SK-N-SH (cell line): ENCODE measurements at places on chromosomes 13 and 19. TPM values are rescaled to one million over a fixed set of nuclear protein-coding genes. Genes with fewer than 3 reads are reported as not detected.

Gene OR4F17
- not detected in 2 replicates for polyA plus RNA-seq

Gene ZNF628
- 0.73 and 1.6 TPM in 2 replicates for polyA plus RNA-seq

Gene TMEM255B
- polyA plus RNA-seq: 10.6 and 14.8 TPM in 2 replicates

Gene CA11
- 13.1 and 13.5 TPM in 2 replicates for polyA plus RNA-seq

Gene C1QTNF9B
- polyA plus RNA-seq: not detected in 2 replicates

DNA sequence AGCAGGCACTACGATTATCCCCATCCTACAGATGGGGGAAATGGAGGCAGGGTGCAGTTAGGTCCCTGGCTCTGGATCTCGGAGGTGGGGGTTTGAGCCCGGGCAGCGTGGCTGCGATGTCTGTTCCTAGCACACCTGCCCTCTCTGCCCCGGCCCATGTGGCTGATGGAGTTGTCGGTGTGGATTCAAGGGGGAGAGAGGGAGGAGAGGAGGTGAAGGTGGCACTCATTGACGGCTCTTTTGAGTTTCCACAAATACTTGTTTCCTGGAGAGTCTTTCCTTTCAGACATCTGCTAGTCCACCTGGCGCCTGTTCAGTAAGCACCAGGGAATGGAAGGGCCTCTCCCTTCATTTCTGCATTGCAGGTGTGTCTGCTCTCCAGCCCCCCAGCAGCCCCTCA is 69.9 kb downstream of the ARHGEF18 start:
- DNase-seq: no peak

GRCh38 chr19:46753420-46754155 is 7.3 kb upstream of the STRN4 start:
- DNase-seq: peak; percentile 77

DNA sequence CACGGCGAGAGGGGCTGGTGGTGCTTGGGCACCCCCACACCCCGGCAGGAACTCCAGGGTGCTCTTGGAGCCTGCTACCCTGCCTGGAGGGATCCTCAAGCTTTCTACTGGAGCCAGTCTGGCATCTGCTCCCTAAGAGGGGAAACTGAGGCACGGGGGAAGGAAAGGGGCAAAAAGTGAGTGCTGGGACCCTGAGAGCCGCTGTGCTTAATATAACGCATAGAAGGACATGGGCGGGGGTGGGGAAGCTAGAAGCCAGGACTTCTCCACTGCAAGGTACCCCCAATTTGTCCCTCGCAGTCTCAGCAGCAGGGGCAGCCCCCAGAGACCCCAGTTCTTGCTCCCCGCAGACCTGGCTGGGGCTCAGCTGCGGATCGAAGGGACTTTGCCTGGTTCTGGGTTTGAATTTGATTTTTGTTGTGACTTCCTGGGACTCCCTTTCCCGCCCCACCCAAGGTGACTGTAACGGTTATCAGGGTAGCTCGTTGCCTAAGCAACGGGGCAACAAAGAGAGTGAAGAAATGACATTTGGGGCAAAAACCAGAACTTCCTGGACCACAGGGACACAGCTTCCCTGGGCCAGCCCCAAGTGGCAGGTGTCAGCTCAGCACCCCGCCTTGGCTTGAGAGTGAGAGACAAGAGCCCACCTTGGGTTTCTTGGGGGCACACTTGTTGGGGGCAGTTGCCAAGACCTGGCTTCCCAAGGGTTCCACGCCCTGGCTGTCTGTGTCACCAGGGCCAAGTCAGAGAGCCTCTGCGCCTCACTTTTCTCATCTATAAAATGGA is 638 bp downstream of the ADGRE5 start:
- no peak for DNase-seq

GRCh38 chr13:110716247-110716515 is 2.7 kb downstream of the ING1 start:
- no peak for DNase-seq

GRCh38 chr19:55156202-55157063 is 1.1 kb downstream of the TNNI3 start:
- DNase-seq: peak; percentile 92

- no peak for DNase-seq
Measured at GRCh38 chr13:29361716-29362115, 233.8 kb downstream of the SLC7A1 start.

GRCh38 chr13:111361046-111361872 is 40.8 kb downstream of the TEX29 start:
- DNase-seq: no peak

GRCh38 chr13:51542346-51543242 is 41.7 kb upstream of the WDFY2 start:
- peak; percentile 27 for DNase-seq

DNA sequence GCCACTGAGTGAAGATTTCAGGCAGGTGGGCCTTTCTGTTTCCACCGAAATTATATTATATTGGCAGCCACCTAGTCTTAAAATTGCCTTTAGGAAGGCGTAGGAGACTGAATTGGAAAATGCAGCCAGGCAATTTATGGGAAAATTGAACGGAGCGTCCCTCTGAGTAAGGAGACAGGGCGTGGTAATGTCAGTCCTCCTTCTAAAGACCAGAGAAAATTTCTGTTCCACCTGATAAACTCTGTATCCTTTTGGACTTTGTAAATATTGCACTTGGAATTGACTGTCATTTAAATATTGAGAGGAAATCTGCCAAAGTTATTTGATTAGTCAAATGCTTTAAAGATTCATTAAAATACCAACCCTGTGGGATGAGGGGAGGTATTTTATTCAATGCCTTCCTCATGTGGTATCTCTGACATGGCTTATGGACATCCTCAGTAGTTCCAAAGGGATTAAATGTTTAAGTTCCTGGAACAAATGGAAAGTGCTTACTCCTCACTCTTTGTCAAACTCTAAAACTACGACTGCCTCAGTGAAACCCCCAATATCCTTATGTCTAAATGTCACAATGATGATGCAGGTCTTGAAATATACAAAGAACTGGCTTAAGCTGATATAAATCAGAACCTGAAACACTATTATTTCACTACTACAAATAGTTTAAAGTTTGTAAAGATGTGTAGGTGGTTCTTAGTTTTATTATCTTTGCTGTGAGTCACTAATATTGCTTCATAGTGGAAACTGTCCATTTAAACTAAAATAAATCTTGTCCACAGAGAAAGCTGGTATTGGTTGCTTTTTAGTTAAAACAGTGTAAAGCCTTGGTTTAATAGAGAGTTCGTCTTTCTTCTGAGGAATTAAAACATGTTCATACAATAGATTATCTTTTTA is 203.2 kb downstream of the FGF14 start:
- no peak for DNase-seq

GRCh38 chr13:76969488-76970365 is 21.4 kb downstream of the ACOD1 start:
- no peak for DNase-seq

- DNase-seq: no peak
Measured at GRCh38 chr13:109243311-109243951, 543.0 kb downstream of the IRS2 start.

DNA sequence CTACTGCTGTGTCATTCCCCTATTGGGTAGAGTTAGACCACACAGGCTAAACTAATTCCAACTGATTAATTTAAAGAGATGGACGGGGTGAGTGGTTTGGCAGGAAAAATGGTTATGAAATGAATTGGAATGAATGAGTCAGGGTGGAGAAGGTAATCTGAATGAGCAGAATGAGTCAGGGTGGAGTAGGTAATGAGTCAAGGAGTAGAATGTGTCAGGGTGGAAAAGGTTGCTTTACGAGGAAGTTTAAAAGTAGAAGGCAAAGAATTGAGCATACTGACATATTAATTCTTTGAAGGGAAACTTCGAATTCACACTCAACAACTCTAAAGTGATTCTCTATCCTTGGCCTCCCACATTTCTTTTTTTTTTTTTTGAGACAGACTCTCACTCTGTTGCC is 12.7 kb upstream of the ZNF121 start:
- no peak for DNase-seq

GRCh38 chr19:10027158-10027997 is 14.1 kb downstream of the RDH8 start:
- DNase-seq: peak; percentile 96

DNA sequence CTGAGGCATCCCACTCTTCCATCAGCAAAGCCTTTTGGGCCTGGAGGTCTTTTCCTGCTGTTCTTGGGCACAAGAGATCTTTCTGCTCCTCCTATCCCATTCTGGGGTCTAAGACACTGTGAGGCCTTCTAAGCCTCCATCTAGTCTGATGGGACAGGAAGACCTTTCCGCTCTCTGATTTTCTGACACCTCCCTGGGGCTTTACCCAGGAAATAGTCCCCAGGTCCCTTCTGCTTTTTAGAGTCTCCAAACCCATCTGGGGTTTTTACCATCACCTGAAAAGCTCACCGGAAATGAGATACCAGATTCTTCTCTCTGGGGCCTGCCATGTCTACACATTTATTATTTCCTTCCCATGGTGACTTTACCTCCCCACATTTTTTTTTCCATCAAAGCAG is 21.1 kb downstream of the CLEC17A start:
- DNase-seq: no peak

DNA sequence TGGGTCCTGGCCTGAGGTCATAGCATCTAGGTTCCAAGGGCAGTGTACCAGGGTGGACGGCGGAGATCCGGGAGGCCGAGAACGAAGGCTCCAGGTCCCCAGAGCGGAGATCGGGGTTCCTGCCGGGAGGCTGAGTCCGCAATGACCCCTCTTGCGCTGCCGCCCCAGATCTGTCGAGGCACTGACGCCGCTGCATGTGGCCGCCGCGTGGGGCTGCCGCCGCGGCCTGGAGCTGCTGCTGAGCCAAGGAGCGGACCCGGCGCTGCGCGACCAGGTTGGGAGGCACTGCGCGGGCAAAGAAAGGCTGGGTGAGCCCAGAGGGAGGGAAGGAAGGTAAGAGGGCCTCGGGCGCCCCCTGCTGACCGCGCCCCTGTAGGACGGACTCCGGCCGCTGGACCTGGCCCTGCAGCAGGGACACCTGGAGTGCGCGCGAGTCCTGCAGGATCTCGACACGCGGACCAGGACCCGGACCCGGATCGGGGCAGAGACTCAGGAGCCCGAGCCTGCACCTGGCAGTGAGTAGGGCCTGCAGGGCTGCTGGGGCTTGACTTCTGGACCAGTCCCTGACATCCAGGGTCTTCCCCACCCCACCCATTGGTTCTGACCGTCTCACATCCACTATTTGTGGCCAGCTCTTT is 906 bp downstream of the ANKLE1 start:
- DNase-seq: peak; percentile 94

DNA sequence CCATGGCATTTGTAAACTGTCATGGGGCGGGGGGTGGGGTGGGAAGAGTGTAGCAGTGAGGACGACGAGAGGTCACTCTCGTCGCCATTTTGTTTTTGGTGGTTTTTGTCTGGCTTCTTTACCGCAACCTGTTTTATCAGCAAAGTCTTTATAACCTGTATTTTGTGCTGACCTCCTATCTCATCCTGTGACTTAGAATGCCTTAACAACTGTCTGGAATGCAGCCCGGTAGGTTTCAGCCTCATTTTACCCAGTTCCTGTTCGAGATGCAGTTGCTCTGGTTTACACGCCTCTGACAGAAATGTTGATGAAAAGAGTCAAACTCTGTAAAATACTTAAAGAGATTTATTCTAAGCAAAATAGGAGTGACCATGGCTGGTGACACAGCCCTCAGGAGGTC is 852.0 kb downstream of the DACH1 start:
- DNase-seq: no peak

DNA sequence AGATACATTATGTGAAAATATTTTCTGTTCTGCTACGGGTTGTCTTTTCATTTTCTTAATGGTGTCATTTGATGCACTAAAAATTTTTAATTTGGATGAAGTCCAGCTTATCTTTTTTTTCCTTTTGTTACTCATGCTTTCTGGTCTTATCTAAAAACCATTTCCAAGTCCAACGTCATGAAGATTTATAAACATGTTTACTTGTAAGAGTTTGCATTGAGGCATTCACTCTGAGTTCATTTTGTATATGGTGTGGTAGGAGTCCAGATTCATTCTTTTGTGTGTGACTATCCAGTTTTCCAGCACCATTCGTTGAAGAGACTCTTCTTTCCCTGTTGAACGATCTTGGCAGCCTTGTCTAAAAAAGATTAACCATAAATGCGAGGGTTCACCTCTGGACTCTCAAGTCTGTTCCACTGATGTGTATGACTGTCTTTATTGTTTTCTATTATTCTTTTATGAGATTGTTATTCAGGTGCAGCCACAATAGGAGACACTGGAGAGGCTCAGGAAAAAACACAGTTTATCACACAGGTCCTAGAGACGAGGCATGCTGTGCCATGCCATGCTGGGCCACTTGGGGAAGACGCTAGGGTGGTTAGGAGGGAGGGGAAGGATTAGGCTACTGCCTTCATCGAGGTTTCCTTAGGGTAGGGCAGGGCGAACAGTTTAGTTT is 35.0 kb downstream of the NAA16 start:
- no peak for DNase-seq

DNA sequence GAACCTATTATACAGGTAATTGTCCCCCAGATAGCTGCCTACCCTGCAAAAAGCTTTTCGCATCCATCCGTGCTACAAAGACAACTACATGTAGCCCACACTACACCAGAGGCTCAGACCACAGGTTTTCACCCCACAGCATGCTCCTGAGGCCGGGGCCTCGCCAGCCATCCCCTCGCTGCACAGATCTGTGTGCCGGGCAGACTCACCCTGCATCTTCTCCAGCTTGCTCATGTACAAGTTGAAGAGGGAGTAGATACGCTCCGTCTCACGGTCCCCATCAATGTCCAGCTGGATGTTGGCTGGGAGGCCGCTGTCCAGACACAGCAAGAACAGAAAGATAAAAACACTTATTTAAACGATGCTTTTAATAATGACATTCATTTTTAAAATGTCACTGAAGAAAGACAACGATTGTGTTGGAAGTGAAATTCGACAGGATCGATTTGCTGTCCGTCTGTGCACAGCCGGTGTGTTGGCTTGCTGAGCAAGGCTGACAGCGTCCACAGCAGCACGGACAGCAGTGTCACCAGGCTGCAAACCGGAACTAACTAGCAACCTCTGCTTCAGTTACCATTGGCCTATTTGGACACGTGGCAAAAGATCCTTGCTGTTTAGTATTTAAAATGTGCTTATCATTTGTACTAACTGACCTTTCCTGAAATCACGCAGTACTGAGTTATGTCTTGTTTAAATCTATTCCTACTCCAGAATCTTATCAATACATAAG is 18.6 kb upstream of the C13orf46 start:
- DNase-seq: no peak

- no peak for DNase-seq
Measured at GRCh38 chr19:8576273-8576993, 809 bp downstream of the MYO1F start.

GRCh38 chr13:91702411-91702810 is 304.0 kb downstream of the GPC5 start:
- DNase-seq: no peak

- peak; percentile 39 for DNase-seq
Measured at GRCh38 chr19:53812335-53812734, 11.8 kb downstream of the NLRP12 start.
